ENCODE measurements at places on chromosomes 5 and 9.

GRCh38 chr9:136211006-136211405 is 6.1 kb upstream of the LHX3 start:
- DNase-seq = no peak

DNA sequence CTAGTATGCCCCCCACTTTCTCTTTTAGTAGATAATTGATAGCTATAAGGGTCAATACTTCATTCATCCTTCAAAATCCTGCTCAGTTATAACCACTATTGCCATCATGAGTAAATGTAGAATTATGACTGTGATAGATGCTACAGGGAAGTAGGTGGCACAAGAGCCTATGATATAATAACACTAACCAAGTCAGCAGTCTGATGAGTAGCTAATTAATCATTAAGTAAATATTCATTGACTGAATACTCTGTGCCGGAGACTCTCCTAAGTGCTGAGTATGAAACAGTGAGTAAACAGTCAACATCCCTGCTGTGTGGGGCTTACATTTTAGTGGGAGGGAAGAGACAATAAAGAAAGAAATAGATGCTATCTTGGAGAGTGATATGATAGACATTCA is 430.3 kb upstream of the ZNF462 start:
- no peak for DNase-seq

DNA sequence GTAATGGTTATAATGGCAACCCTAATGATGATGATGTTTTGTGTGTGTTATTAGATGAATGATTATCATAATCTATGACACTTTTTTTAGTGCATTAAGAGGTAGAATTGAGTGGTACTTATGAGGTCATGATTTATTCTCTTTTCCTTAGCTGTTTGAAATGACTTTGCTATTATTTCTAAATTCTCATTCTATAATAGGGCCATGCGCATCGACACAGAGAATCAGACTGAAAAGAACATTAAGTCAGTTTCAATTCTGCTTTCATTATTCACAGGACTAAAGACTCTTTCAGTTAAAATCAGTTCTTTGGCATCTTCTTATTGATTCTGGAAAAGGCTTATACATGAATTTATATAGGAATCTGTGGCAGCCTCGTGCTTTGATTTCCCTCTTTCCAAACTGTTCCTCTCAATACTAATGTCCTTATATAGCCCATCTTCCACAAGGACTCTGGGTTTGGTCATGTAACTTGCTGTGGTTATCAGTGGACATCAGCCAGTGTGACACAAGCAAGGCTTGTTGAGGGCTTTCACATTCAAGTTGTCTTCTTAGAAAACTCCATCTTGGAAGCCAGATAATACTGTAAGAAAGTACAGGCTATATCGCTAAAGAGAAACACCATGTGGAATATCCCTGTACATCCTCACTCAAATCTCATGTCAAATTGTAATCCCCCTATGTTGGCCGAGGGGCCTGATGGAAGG is 140.3 kb upstream of the CHD1 start:
- DNase-seq = no peak

DNA sequence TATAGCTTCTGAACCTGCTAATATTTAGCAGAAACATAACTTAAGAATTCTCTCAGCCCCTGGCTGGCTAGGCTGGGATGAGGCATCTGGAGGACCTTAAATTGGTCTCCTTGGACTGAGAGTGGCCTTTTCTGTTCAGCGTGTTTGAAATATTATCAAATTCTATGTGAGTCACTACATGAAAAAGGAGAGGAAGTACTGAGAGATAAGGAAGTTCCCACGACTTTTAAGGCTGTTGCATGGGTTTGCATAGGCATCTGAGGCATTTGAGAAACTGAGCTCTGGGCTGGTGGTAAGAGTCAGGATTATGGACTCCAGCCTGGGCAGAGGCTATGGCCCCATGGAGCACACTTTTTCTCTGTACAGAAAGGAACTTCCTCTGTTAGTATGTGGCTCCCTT is 816.2 kb upstream of the GRAMD2B start:
- no peak for DNase-seq

DNA sequence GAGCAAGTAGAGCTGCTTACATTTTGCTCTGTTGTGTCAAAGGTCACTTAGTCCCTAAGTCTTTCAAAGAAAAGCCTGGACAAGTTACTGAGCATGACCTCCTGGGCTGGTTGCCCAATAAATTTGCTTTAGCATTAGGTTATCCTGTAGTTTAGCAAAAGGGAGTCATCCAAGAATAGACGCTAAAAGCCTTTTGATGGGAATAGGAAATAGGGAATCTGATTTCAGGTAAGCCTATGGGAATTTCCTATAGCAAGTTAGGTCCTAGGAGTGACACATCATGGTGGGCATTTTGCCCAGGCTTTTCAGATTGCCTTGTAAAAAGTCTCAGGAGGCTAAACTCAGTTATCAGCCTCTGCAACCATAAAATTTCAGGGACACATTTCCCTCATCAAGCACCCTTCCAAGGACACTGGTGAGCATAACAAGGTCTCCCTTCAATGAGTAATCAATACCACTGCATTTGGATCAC is 67.6 kb upstream of the RANBP3L start:
- DNase-seq = no peak

DNA sequence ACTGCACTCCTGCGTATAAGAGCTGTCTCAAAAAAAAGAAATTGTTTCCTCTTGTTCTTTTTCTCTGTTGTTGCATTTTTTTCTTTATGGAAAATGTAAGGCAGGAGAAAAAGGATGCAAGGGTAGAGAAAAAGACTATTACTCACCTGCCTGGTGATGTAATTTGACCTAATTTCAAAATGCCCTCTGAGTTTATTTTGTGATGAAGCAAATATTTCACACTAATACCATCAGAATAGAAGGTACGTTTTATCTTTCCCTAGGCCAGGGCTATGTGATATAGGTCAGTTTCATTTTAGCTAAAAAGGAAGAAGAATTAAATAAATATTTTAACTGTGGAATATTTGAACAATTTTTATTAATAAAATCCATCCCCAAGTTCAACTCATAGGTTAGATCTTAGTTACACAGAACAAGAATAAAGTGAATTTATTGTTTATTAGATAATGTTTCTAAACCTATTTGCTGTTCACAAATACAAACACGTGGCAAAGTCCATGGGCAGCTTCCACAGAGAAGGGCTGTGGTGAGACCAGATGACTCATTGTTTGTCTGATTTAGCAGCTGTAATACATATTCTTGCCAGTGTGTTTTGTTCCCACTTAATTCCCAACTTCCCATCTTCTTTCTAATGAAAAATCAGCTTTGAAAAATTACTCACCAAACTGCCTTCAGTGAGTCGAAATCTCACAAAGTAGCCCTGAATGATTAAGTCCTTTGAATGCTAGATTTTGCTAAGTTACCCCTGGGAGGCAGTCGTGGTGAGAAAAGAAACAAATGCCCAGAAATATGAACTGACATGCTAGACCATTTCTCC is 52.8 kb upstream of the CCDC112 start:
- no peak for DNase-seq

DNA sequence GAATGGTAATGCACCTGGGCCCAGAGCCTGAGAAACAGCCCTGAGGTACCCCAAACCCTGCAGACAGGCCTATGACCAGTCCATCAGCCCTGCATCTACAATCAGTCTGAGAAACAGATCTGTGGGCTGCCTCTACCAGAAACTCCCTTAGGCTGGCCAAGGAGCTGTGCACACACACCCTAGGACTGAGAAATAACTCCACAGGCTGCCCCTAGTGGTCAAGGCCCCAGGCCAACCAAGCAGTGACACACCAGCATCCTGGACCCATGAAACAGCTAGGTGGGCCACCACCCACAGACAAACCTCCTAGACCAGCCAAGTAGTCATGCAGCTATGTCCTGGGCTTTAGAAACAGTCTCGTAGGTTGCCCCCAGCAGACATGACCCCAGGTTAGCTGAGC is 253.6 kb upstream of the VLDLR start:
- no peak for DNase-seq

DNA sequence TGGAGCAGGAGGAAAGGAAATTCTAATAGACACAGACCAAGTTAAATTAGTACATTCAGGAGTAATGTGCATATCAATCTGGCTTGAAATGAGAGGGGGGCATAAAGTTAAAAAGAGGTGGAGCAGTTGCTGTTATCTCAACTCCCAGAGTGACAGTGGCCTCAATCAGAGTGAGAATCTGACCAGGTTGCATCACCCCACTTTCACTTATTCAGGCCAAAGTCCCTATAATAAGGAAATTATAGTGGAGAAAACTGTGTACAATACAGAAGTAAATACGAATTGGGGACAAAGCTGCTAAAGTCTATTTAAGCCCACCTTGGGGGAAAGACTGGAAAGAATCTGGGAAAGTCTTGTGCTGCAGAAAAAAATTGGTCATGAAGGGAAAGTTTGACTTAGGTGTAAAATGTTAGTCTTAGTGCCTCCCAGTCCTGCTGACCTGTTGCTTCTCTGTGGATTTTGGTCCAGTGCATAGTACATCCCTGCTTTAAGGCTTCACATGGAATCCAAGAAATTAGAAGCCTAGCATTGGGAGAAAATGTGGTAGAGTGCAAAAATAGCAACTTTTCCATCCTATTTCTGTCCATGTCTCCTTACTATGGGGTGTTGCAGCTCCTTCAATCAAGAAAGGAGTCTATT is 27.9 kb downstream of the MROH2B start:
- DNase-seq = no peak

- DNase-seq = peak; percentile 11
These were observed at the start of gene COL5A1 for GRCh38 chr9:134641173-134641989. TSS of gene COL5A1 (plus strand) at chr9:134641803. CDS start at chr9:134642188, 385 bp downstream.

DNA sequence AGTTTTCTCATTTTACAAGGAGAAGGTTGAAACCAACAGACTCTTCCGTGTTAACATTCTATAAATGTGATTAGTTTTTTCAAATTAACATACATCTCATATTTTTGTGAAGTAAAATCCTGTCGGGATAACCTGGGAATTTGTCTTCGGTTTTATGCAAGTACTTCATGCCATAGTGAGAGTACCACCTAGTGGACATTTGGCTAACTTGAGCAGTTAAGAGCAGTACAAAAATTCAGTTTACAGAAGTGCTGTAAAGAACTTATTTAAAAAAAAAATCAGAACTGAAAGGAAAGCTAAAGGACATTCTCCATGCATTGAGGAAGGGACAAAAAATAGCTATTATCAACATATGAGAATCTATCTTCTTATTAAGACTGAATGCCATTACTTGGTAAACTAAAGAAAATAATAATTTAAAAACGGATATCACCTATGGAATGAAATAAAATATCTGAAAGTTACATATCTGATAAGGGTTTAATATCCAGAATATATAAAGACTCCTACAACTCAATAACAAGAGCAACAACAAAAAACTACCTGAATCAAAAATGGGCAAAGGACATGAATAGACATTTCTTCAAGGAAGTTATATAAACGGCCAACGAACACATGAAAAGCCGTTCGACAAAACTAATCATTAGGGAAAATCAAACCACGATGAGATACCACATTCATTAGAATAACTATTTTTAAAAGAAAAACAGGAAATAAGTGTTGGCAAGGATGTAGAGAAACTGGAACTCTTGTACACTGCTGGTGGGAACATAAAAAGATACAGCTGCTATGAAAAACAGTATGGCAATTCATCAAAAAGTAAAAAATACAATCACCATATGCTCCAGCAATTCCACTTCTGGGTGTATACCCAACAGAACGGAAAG is 117.0 kb upstream of the GNA14 start:
- no peak for DNase-seq

GRCh38 chr5:153829510-153830065 is 209.1 kb downstream of the FAM114A2 start:
- DNase-seq = no peak

DNA sequence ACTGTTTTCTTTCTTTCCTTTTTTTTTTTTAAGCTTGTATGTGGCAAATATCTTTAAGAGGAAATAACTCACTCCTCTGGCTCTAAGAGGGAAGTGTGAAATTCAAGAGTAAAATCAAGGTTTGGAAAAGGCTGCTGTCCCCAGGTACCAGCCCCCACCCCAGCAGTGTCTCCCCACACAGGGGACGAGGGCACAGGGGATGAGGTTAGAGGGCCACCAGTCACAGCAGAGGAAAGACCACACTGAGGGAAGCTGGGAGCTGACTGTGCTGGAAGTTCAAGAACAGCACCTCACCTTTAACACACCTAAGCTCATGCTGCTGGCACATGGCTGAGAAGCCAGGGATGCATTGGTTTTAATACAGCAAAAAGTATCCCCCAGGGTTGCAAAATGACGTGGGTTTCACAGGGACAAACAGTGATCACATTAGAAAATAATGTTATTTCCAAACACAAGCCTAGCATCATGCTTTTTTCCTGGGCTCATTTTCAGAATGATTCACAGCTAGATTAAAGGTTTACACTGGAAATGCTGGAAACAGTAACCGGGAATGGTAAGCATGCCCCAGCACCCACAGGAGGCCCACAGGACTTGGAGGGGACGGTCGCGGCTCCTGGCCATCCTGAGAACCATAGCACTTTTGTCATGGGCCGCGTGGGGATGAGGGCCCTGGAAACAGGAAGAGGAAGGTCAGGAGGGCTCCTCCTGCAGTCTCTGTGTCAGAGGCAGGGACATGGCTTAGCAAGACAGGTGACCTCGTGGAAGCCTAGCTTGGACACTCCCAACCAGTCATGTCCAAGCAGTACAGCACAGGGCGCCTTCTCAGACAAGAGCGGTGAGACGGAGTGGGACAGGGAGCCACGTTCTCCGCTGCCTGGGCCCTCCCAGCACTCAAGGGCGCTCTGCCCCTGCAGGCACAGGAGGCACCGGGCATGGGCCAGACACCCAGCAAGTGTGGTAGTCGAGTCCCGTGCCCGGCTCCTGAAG is 6.9 kb downstream of the LPCAT1 start:
- DNase-seq = no peak

- DNase-seq = no peak
These were observed 123.7 kb upstream of the FBXL17 start for GRCh38 chr5:108505608-108506007.

DNA sequence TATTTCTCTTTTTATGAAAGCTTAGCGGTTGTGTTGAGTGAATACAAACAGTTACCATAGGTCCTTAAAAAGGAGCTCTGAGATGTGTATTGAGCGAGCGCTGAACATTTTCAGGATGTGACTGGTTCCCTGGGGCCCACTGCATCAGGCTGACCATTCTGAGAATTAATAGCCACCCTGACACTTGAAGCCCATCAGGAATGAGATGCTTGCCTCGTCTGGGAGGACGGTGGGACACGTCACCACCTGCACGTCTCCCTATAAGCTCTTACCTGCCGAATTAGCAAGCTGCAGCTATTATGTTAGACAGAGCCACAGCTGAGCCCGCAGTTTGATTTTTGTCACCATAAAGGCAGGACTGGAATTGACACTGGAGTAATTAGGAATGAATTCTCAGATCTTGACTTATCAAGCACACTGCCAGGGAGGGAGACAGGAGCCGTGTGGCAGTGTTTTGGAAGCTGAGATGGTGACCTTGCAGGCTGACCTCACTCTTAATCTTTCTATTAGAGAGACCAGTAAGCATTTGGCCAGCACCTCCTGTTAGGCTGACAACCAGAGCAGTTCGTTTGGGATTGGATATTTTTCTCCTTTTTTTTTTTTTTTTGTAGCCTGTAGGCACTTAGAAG is 373.1 kb upstream of the WWC1 start:
- DNase-seq = no peak

- no peak for DNase-seq
These were observed 6.6 kb upstream of the ENC1 start for GRCh38 chr5:74647096-74647495.
